ENCODE measurements at places on chromosomes 12 and 14.

- DNase-seq, result peak; percentile 32
These were observed 64.4 kb upstream of the BTG1 start for GRCh38 chr12:92210071-92210470.

GRCh38 chr12:117872546-117873169, 96.1 kb downstream of the KSR2 start:
- no peak for DNase-seq

DNA sequence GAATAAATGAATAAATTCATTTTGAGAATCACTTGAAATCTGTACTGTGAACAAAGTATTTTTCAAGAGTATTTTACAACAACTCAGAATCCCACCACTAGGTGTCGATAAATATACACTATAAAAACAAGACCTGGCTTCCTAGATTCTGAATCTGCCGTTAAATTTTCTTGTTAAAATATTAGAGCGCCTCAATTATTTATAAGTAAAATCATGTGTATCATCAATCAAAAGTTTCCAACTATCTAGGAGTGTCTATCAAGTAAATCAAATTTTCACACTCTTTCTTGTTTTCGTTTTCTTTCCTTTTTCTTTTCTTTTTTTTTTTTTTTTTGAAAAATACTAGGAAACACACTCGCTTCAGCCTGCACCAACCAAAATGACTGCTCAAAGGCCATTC, 179.2 kb upstream of the DCN start:
- DNase-seq, result peak; percentile 12

DNA sequence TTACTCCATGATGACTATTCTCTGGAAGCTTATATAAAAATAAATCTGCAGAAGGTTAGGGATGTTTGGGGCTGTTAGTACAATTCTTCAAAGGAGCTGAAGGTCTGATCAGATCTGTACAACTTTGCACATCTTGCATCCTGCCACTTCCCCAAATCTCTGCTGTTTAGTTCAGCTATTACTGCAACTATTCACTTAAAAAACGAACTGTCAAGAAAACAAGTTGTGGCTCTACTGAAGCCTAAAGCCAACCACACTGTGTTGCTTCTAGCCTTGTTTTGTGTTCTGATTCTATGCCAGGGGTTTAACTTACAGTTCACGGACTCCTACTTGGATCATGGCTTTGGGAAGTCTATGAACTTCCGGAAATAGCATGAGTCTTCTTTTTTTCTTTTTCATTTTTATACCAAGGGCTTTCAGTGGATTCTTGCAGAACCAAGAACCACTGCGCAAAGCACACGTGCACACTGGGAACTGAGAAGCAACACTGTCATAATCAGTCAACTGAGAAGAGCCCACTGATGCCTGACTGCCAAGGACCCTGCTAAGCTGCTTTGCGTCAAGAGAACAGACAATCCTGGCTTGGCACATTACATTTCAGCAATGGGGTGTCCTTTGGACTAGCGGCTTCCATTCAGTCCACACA, 66.3 kb upstream of the EEA1 start:
- no peak for DNase-seq

- DNase-seq, result peak; percentile 8
These were observed at the start of gene CACNA2D4 for GRCh38 chr12:1918081-1918883. Gene CACNA2D4 (minus strand): TSS chr12:1918652. CDS start chr12:1918473, 179 bp downstream.

GRCh38 chr14:81384900-81385299, 15.2 kb downstream of the STON2 start:
- no peak for DNase-seq

DNA sequence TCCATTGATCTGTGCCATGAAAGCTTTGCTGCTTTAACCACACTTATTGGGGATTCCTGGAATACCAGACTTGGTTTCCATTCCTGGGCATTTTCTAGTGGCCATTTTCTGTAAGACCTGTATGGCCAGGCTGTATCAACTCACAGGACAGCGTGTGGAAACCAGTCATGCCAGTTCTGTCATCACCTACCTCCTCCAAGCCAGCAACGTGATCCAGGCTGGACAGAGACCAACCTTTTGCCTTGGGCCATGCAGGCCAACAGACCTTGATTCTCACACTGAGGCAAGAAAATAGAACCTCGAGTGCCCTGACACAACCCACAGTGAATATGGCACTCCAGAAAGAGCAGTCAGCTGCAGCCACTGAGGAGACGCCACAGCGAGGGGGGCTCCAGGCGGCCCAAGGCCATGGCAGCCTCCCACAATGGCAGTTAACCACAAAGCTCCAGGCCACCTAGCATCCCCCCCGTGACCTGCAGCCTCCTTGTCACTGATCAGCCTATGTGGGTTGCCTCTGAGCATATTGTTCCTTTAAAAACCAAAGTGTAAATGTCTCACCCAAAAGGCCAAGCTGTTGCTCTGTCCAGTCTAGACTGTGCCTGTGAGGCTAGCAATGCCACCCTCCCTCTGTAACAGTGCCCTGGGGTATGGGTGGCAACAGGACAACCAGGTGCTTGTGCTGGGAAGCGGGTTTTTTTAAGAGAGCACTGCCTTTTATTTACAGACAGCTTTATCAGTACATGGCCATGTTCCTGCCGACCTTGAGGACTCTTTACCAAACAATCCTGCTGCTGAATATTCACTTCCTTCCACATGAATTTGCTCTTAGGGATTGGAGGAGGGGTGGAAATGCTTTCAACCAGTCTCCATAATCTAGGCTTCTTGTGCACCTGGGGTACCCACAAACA, 168.7 kb upstream of the HIF1A start:
- no peak for DNase-seq

- no peak for DNase-seq
These were observed 49.6 kb downstream of the SRGAP1 start for GRCh38 chr12:63894132-63894531.

- no peak for DNase-seq
These were observed 156.1 kb upstream of the ALG10B start for GRCh38 chr12:38160318-38161122.

DNA sequence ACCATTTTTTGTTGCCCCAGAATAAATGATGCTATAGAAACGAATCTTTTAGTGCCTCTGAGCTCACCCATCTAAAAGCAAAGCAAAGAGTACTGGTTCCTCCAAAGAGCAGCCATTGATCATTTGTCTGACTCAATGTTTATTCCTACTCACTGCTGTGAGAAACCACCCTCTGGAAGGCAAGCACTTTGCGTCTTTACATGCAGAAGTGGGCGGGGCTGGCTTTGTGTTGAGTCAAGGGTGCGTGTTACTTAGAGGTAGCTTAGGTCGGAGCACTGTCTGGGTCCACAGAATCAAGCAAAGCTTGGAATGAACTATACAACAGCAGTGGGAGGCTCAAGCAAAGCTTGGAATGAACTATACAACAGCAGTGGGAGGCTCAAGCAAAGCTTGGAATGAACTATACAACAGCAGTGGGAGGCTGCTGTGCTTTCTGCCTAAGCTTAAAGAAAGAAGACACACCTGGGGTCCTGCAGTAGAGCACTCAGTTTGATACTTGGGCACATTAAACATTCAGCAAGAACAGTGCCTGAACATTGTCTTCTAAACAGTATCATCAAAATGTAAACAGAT, 77.2 kb upstream of the PRICKLE1 start:
- DNase-seq, result no peak

GRCh38 chr14:92668276-92668973, 80.0 kb downstream of the LGMN start:
- no peak for DNase-seq

DNA sequence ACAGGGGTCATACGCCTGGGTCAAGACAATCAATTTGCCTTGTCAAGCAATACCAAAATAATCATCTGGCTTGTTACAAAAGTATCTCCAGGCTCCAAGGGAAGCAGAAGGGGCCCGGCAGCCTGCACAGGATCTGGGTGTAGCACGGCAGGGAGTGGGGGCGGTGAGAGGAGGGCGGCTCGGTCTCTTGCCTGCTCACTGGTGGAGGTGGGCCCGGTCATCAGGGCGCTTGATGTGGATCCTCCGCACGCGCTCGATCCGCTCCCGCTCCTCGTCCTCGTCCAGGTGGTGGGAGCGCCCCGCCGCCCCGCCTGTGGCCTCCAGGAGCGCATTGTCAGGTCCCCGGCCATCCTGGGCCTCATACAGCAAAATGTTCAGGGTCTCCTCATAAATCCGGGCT, 25.7 kb downstream of the KCTD10 start:
- DNase-seq, result no peak

GRCh38 chr14:73662487-73662943, 17.7 kb downstream of the DNAL1 start:
- DNase-seq, result no peak

GRCh38 chr12:95544756-95545155, 6.5 kb downstream of the USP44 start:
- DNase-seq, result no peak

GRCh38 chr12:104204690-104205480, 10.7 kb upstream of the TXNRD1 start:
- DNase-seq, result no peak

- no peak for DNase-seq
These were observed 70.5 kb downstream of the GPR65 start for GRCh38 chr14:88075269-88075981.

DNA sequence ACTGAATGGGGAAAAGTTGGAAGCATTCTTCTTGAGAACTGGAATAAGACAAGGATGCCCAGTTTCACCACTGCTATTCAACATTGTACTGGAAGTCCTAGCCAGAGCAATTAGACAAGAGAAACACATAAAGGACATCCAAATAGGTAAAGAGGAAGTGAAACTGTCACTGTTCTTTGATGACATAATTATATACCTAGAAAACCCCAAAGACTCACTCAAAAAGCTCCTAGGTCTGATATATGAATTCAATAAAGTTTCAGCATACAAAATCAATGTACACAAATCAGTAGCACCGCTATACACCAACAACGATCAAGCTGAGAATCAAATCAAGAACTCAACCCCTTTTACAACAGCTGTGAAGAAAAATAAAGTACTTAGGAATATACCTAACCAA, 157.3 kb upstream of the DDHD1 start:
- no peak for DNase-seq

DNA sequence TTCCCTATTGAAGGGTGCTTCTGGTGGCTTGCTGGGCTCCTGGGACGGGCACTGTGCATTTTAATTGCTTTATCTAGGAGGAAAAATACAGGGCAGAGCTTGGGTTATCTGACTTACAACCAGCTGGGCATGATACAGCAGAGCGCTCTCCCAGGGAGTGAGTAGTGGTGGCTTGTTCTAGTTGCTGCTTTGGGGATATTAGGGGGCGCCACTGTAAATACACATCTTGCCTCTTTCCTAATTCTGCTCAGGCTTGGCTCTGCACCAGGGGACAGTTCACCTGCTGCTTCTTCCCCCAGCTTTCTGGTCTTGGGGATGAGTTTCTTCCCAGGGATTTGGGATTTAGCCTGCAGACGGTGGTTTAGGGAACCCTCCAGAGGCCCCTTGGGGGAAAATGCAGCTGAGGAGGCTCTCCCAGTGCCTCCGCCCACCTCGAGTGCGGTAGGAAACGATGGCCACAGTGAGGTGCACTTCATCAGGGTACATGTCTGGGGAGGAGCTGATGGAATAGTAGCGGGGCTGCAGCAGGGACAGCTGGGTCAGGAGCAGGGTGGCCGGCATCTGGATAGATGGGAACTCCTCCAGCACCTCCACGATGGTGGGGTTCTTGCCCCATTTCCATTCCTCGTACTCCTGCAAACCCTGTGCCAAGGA, 36.9 kb upstream of the FBXO21 start:
- DNase-seq, result no peak

GRCh38 chr14:94509356-94509755, at the start of gene SERPINA12:
Gene SERPINA12 (minus strand): TSS chr14:94509469. CDS start chr14:94498397, 11,072 bp downstream.
- DNase-seq, result no peak

DNA sequence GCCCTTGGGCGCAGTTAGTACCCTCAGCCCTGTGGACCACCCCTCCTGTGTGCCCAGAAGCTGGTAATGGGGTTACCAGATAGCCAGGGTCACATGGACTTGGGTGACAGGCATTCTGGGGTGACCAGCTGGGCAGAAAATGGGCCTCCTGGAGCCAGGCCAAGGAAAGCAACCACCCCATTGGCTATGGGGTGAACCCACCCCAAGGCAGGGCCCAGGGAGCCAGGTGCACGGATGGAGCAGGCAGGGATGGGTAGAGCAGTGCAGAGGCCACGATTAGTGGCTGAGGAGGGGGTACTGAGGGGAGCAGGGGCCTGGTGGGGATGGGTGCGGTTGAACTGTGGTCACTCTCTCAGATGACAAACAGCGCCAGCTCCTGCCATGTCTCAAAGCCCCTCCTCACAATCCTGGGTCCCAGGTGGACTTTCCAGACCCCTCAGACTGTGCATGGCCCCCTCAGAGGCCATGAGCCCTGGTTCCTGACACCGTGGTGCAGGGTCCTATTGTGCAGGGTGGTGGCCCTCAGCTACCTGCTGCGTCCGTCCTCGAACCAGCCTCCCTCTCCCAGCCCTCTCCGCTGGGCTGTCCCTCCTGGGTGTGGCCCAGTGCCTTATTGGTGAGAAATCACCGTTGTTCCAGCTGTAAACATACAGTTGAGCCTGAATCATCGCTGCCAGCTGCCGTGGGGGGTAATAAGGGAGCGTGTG, 23.4 kb upstream of the BEGAIN start:
- no peak for DNase-seq

- no peak for DNase-seq
These were observed 258.0 kb upstream of the PLEKHG7 start for GRCh38 chr12:92444763-92445162.

- no peak for DNase-seq
These were observed 4.6 kb upstream of the VTI1B start for GRCh38 chr14:67679006-67679405.

- no peak for DNase-seq
These were observed 19.4 kb upstream of the GNPTAB start for GRCh38 chr12:101850199-101850598.

- DNase-seq, result no peak
These were observed 73.7 kb downstream of the ANKS1B start for GRCh38 chr12:99911081-99911480.

- DNase-seq, result peak; percentile 95
These were observed 50.6 kb downstream of the LRCOL1 start for GRCh38 chr12:132559652-132560363.

DNA sequence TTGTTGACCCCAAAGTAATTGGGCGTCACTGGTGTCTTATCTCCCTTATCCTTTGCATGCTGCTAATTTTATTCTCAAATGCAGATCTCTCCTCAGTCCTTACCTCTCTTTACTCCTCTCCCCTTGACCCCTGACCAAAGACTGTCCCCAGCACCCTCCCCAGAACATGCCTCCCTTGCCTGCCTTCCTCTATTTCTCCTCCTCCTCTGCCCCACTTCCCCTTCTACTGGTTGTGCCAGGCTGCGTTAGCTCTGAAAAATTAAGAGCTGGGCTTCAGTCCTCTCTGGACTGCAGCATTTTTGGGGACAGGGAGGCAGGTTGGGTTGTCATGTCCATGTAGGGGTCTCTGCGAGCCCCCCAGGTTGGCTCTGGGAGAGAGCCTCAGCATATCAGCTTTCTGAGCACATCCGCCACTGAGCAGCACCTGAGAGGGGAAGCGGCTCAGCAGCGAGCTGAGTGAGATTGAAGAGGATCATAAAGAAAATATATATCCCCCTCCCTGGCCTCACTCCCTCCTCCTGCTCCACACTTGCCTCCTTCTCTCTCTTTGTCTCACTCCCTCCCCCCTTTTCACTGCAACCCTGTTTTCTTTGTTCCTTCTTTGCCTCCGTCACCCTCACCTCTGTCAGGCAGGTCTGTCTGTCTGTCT, 6.4 kb upstream of the CISTR start:
- no peak for DNase-seq

All from GM13977 (cell line).